ENCODE measurements at places on chromosomes 11 and 22.
A peak's percentile ranks its signal among the peaks of the same experiment; 100 is the strongest.

GRCh38 chr11:78666675-78667160 is 92.1 kb upstream of the NARS2 start:
- no peak for DNase-seq

DNA sequence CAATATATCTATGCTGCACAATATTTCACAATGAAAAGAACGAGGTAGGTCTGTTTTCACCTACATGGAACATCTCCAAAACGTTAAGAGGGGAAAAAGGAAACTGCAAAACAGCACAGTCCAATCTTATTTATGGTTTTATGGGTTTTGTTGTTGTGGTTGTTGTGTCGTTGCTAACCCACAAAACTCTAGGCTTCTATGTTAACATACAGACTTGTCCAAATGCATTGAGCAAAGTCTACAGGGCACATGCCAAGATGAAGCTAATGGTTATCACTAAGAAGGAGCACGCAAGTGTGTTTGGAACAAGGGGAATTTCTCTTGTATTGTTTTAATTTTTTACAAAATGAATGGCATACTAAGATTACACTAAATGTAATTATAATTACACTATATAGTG is 48.6 kb downstream of the AHNAK start:
- DNase-seq, result no peak

DNA sequence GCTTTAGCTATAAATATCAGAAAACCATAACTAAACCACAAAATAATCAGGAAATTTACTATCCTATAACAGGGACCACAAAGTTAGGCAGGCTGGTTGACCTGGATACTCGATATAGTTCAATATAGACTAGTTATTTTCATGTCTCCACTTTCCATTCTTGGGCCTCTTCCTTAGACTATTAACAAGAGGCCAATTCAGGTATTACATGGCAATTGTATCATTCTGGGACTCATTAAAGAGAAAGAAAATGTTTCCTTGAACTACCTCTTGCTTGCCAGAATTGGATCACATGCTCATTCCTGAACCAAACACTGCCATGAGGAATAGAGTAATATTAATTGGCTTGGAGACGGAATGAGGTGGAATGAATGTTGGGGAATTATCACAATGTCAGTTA is 76.0 kb downstream of the EIF3M start:
- no peak for DNase-seq

- DNase-seq, result no peak
These were observed 50.2 kb downstream of the ARHGAP32 start for GRCh38 chr11:129141748-129142523.

GRCh38 chr22:44954149-44954548 is 55.7 kb downstream of the PHF21B start:
- DNase-seq, result no peak

- no peak for DNase-seq
These were observed 13.5 kb upstream of the CASTOR1 start for GRCh38 chr22:30302810-30303138.

GRCh38 chr11:73265853-73266645 is 6.1 kb upstream of the P2RY6 start:
- no peak for DNase-seq

DNA sequence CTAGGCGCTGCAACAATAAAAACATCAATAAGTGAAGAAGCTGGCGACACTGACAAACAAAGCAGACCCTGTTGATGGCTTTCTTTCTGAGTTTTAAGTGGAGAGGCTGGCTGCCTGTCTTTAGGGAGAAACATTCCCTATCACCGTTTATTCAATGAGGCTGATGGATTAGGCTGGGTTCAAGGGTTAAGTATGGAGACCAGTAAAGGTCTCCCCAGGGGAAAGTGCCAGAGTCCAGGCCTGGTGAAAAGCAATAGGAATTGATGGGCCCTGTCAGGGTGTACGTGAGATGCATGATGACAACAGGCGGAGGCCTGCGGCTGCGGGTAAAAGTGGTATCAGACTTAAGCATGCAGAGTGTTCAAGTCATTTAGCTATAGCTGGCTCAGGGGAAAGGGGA is 102.6 kb downstream of the ALX4 start:
- DNase-seq, result no peak

GRCh38 chr22:35380537-35381423 is at the start of gene HMOX1:
TSS of gene HMOX1 (plus strand) at chr22:35381096. CDS start at chr22:35381174, 78 bp downstream.
- peak; percentile 52 for DNase-seq

DNA sequence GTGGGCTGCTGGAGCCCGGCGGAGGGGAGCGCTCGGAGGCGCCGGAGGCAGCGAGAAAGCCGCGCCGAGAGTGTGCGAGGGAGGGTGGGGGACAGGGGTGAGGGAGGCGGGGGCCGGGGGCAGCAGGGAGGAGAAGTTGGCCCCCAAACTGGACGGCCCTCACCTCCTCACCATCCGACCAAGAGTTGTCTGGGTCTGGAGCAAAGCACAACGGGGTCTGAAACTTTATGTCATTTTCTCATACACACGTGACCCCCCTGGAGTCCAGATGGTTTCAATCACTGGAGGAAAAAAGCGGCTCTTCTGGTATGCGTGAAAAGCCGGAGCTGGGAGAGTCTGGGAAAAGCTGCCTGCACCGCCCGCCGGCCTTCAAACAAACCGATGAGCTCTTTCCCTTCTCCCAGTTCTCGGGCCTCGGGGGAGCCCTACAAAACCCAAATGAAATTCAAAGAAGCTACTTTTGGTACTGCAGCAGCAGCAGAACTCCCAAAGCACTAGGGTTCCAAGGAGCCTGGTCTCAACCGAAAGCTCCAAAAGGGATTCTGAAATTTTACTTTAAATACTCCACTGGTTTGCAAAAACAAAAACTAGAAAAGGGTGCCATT is 39.7 kb upstream of the AKIP1 start:
- no peak for DNase-seq

GRCh38 chr11:108160970-108161566 is 39.7 kb downstream of the ACAT1 start:
- peak; percentile 13 for DNase-seq

GRCh38 chr11:73454987-73455386 is 78.8 kb downstream of the RELT start:
- DNase-seq, result no peak

DNA sequence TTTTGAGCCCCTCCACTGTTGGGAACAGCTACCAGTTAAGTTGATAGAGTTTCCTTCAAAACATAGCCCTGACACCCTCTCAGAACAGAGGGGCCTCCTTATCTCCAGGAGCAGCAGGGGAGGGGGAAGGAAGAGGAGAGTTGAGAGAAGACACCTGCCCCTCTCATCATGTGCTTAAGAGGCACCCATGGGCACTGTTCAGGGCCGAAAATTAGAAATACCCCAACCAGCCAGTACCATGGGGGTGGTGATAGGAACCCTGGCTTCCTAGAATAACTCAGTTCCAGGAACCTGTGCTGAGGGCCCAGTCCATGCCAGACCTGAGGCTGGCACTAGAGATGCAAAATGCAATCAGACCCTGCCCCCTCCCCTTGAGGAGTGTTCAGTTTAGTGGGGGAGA is 9.3 kb upstream of the GDPD5 start:
- DNase-seq, result no peak

DNA sequence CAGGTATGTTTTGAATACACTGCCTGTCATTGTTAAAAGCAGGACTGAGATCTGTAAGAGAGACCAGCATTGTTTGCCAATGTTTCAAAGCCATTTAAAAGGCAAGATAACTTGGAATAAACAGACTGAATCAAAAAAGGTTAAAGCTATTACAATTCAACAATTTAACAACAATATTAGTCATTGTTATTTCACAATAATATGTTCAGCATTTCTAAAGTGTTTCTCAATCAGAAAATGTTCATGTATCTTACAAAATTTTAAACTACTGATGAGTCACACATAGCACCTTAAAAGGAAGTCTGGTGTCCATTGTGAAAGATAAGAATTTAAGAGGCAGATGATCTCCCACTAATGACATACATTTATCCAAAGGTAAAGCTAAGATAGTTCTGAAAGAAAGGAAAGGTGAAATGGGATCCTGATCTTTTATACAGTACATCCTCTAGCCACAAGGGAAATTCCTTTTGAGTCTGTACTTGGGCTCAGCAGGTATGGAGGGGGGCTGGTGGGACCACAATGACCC is 79.7 kb downstream of the MAML2 start:
- DNase-seq, result no peak

All from CD4-positive, alpha-beta T cell treated with Interleukin-17A for 1 hour (primary cell).